Activated naive CD8-positive, alpha-beta T cell treated with anti-CD3 and anti-CD28 coated beads for 36 hours (primary cell): ENCODE measurements at places on chromosomes 12 and 14. TPM values are rescaled to one million over a fixed set of nuclear protein-coding genes. Genes with fewer than 3 reads are reported as not detected.
A peak's percentile ranks its signal among the peaks of the same experiment; 100 is the strongest.

DNA sequence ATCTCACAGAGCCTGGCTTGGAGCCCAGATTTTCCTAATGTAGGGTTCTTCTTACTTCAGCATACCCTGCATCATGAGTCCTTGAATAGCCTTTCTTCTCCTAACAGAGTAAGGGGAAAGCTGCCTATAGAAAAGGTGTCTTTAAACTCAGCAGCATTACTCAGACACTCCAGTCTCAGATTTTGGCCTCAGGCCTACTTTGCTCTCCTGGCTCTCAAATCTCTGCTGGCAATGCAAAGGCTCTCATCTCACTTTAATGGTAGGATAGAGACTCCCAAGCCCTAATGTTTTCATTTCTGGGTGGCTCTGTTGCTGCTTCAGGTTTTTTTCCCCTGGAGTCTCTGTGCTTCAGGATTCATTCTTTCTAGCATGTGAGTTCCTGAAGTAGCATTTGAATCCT is 9.1 kb upstream of the NKX2-8 start:
- no peaks in the 10 kb centered on the region for H3K36me3 ChIP-seq
- H3K4me3 ChIP-seq, result no peak overlapping the region
- no peak for DNase-seq

DNA sequence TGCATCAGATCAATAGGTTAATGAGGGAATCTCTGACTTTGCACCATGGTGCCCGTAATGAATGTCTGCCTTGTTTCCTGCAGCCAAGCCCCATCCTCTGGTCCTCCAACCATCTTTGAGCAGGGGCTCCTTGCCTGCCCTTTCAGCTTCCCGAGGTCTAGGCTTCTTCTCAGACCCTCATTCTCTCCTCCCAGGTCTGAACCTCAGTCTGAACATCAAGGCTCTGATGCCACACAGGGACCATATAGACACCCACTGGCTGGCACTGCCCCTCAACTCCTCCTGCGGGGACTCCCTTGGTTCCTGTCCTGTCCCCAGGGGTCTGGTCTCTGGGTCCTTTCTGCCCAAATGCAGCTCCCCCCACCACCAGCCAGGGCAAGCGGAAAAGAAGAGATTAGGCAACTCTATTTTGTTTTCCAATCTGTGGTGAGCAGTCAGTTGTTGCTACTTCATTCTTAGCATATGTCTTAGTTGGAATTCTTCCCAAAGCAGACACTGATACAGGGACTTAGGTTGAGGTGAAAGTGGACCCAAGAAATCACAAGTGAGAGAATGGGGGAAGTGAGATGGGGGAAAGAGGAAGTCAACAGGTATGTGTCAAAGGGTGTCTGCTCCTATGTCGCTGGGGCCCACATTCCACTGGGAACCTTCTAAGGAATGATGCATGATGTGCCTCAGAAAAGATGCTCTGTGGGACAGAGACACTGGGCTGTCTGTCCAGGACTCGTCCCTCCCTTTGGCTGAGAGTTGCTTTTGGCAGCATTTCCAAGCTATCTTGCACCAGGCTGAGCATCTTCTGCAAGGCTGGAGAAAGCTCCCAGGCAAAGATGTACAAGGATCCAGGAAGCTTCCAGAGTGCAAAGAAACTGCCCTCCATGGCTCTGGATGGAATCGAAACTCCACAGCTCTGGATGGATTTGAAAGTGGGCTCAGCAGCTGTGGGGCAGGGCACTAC is 1096.5 kb upstream of the TMEM132C start:
- H3K4me3 ChIP-seq, result no peak overlapping the region
- H3K27ac ChIP-seq, result no peak overlapping the region
- H3K27me3 ChIP-seq, result peaks cover 16% of the 10 kb centered on the region
- H3K4me1 ChIP-seq, result peaks cover under 1% of the 10 kb centered on the region

Gene ITGB7
- 105 TPM for total RNA-seq

Gene RIMBP2
- total RNA-seq, result not detected

DNA sequence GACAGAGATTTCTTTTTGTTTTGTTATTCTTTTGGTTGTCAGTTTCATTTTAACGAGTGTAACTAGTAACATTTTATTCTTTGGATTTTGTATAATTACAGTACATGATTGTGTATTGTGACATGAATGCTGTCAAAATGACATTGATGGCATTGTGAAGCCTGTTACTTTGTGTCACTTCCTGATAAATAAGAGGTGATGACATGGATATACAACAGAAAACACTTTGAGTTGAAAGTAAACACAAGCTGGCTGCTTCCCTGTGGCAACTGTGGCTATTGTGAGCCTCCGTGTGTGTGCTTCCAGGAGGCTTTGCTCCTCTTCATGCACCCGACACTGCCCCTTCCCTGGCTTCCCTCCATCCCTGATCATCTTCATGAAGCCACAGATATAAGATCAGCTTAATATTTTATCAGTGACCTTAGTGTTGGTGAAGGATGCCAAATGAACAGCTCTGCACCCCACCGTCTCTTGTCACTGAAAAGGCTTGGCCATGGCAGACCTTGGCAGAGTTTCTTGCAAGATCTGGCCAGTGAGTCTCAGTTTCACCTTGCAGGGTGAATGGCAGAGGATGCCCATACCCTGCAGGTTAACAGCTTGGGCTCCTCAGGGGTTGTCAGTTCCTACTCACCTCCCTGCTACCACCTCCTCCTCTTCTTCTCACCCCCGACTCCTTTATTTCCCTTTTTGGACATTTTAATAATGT is 191.9 kb downstream of the EPS8 start:
- no peak for DNase-seq
- no peaks in the 10 kb centered on the region for H3K36me3 ChIP-seq
- peaks cover 1% of the 10 kb centered on the region for H3K4me1 ChIP-seq
- no peak overlapping the region for H3K27ac ChIP-seq

Gene KRT79
- total RNA-seq, result 0.96 TPM

DNA sequence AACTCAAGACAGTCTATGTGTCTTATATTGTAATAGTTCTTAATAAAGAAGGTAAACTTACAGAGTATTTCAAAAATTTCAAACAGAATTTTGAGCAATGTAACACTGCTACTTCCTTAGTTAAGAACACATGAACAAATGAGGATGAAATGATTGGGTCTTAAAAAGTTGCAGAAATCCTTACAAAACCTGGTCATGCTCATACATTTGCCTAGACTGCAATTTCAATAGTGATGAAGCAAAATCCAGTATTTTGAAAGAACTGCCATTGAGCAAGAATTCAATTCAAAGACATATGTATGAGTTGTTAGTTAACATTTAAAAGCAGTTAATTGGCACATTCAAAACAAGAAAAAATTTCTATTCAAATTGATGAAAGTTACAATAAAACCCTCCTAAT is 17.8 kb upstream of the HIF1A start:
- DNase-seq, result no peak
- H3K36me3 ChIP-seq, result peaks cover 2% of the 10 kb centered on the region
- no peak overlapping the region for H3K4me3 ChIP-seq
- H3K27me3 ChIP-seq, result no peaks in the 10 kb centered on the region

Gene DLGAP5
- 69.2 TPM for total RNA-seq

GRCh38 chr14:43449291-43449690 is 1057.8 kb downstream of the FSCB start:
- no peaks in the 10 kb centered on the region for H3K36me3 ChIP-seq
- no peak overlapping the region for H3K4me3 ChIP-seq
- DNase-seq, result no peak

Gene TMEM179
- not detected for total RNA-seq

DNA sequence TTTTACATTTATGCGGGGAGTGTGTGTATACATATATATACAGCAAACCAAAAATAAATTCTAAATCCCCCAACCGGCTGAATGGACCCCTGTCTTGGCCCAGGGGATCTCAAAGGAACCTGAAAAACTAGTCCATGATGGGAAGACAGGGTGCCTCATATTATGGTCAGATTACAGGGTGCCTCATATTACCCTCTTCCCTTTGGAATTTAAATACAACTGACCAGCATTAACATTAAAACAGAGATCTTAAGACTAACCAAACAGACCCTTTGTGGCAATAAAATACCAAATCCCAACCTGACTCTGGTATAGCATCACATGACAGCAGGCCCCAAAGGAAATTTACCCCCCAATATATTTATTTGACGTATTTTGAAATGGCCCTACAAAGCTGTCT is 17.0 kb downstream of the GSTZ1 start:
- H3K4me3 ChIP-seq, result no peak overlapping the region
- DNase-seq, result no peak
- H3K27me3 ChIP-seq, result no peaks in the 10 kb centered on the region
- H3K27ac ChIP-seq, result no peak overlapping the region

Gene MVK
- total RNA-seq, result 20.5 TPM

Gene DICER1
- total RNA-seq, result 60.3 TPM

DNA sequence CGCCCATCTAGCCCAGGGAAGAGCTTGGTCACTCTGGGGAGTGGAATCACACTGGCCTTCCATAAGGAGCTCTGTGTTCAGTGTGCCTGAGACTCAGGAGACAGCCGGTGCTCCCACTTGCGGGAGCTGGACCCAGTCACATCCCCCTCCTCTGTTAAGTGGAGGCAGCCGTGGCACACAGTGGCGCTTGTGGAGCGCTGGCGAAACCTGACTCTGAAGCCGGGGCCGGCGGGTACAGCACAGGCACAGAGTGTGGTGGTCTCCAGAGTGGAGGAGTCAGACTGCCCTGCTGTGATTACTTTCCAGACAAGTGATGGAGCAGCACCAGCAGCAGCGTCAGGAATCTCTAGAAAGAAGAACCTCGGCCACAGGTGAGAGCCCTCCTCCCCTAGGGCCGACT is 33.0 kb downstream of the DEGS2 start:
- no peak overlapping the region for H3K4me3 ChIP-seq
- H3K36me3 ChIP-seq, result peaks cover 19% of the 10 kb centered on the region
- no peak overlapping the region for H3K27ac ChIP-seq
- no peaks in the 10 kb centered on the region for H3K27me3 ChIP-seq

DNA sequence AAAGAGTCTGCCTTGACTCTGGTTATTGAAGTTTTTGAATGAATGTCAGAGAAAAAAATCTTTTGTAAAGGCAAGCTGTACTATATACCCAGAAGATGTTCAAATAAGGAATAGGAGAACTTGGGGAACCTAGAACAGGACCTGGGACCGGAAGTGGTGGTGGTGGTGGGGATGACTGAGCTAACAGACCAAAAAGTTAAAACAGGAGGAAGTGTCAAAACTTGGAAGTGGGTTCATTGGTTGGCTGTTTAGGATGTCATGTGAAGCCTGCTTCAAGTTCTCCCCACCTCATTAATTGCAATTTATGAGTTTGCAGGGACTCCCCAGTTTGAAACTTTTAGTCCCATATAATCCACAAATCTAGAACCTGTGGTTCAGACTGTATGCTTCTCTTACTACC is 26.2 kb downstream of the PLXNC1 start:
- peak overlapping the region; percentile 25 for H3K27ac ChIP-seq
- H3K36me3 ChIP-seq, result peaks cover 17% of the 10 kb centered on the region
- no peak overlapping the region for H3K4me3 ChIP-seq

Gene FUT8
- total RNA-seq, result 58.6 TPM

DNA sequence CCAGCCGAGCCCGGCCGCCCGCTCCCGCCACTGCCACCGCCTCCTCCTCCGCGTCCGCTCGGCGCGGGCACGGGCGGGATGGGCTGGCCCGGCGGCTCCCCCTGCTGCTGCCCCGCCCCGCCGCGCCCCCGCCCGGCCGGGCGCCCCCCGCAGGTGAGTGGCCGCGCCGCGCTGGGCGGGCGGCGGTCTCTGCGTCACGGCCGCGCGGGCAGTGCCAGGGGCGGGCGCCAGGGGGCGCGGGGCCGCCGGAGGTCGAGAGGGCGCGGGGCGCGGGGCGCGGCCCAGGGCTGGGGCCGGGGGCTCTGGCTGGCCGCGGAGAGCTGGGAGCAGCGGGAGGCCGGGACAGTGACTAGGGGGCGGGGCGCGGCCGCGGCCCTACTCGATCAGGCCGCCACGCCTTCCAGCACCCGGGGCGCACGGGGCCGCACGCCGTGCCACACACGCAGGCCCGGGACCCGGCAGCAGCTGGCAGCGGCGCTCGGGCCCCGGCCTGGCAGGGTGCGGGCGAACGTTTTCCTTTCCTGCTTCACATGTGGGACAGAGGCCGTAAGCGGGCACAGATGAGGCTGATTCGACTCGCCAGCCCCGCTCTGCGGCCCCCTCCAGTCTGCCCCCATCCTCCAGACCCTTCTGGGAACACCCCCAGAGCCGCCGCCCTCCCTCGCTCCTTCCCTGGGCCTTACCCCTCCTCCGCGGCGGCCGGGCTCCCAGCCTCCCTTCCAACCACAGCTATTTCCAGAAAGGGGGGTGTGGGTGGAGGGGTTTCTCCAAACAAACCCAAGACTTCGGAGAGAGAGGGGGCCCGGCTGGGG is 2.4 kb upstream of the TNS2 start:
- peak overlapping the region; percentile 51 for H3K4me3 ChIP-seq
- peaks cover 29% of the 10 kb centered on the region for H3K4me1 ChIP-seq
- DNase-seq, result peak; percentile 82
- H3K36me3 ChIP-seq, result no peaks in the 10 kb centered on the region
- H3K27me3 ChIP-seq, result peaks cover 12% of the 10 kb centered on the region
- no peak overlapping the region for H3K27ac ChIP-seq
